ENCODE measurements at places on chromosomes 4 and X.

DNA sequence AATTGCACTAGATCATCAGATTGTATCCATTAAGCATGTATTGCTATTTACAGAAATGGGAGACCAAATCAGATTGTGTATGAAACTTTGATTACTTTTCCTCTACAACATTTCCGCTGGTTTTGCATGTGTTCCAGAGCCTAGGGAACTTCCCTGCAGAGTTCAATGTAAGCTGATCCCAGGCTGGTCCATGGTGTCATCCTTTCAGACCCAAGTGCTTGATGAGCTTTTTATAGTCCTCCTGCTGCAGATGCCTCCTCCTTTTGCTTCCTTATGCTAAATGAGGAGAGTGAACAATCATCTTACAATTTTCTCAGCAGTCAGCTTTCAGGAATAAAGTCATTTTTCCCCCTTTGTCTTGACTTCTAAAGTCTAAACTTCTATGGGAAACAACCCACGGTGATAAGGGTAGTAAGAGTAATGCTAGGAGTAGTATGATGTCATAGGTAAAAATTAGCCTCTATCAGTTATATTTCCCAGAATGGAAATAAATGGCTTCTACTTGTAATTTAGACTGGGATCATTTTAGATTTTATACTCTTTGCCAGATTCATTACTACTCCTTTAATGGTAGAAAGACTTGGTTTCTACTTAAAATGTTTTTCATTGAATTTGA is 55.1 kb upstream of the SLC4A4 start:
- DNase-seq, result no peak

DNA sequence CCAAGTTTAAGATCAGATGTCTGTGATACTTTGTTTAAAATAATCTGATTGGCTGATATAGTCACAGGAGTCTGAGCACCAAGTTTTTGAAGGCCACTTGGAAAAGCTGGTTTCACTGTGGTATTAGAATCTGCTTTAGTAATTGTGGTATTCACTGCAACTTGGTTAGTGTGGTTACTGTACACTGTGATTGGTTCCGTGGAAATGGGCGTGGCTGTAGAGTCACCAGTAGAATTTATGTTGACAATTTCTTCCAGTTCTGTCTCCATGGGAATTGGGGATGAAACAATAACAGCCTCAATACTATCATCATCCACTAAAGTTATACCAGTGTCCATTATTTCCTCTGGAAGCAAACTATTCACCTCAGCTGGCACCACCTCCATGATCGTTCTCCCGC is 26.2 kb downstream of the LIN54 start:
- peak; percentile 6 for DNase-seq

- DNase-seq, result no peak
Observed at GRCh38 chrX:37752936-37753335, 26.9 kb upstream of the CYBB start.

DNA sequence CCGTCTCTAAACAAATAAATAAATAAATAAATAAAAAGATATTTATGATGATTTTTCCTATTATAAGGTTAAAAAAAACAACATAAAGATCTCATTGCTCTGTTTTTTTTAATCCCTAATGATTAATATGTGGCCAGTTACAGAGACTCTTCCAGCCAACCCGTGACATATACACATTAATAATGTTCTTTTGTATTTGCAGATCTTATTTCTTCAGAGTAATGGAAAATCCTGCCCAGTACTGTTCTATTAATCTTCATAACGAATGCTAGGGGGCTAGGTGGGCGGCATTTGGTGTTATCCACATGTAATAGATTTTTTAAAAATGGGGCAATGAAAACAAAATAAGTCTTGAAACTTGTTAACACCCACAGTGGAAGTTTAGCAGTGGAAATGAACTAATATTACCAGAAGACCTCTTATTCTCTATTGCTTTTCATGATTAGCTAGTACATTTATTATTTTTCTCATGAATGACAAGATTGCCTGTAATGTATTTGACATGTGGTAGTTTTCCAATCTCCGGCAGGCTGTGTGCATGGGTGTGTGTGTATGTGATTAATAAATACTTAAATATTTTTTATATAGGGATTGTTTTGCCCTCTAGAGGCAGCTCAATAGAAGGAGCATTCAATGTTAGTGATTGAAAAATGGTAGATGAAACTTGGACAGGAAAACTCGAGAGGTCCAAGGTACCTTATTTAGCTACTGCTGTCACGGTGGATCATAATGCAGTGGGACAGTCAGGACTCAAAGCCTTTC is 457.4 kb downstream of the IL1RAPL1 start:
- DNase-seq, result no peak

DNA sequence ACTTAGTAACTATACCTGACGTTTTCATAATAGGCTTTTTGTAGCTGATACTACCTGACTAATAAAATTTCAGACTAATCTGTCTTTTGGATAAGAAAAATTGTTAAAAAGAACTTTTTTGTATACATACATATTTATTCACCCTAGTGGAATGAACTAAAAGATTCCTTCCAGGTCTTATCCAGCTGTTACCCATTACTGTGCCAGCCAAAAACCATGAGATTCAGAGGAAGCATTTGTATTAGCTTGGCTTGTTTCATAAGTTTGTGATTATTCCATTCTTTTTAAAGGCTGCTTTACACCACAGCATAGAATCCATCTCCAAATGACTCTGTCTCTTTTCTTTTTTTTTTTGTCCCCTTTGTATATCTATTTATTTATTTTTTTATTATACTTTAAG is 149.4 kb downstream of the FAT4 start:
- DNase-seq, result no peak

Measured in retinal pigment epithelial cell (primary cell).